GM18507 (cell line): ENCODE measurements at places on chromosomes 1 and 21.

DNA sequence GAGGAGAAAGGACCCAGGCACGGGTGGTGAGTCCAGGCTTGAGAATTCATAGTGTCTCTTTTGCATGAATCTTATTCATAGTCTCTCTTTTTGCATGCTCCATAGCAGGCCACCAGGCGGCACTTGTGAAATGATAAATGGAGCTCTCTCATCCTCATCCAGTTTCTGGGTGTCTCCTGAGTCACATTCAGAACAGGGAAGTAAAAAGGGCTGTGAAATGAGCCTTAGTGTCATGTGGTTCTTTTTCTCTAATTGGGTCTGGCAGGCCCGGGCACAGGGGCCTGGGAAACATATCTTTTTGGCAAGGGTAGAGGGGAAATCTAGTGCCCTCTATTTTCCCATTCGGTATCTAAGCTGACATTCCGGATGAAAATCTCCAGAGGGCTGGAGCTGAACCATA lies 19.1 kb upstream of the NCF2 start:
- no peak for DNase-seq

GRCh38 chr21:36721817-36722216 lies 22.9 kb downstream of the SIM2 start:
- no peak for DNase-seq

- no peak for DNase-seq
These were observed 496.0 kb downstream of the AGBL4 start for GRCh38 chr1:49527606-49528305.

DNA sequence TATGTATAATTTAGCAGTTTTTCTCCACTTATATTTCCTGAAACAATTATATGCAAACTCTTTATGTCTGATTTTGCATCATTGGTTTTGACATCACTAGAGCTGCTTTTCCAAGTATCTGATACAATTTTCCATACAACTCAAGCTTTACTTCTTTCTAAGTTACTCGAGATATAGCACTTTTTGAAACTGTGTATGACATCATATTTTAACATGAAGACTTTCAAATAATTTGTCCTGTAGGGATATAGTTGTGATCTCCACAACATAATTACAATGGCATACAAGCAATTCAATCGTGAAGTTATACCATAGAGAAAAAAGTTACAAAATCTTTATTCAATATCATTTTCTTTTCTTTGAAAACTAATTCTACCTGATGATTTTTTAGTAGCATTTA lies 173.0 kb downstream of the LEPR start:
- DNase-seq, result no peak

GRCh38 chr1:19351873-19352272 lies 39.7 kb downstream of the SLC66A1 start:
- no peak for DNase-seq

DNA sequence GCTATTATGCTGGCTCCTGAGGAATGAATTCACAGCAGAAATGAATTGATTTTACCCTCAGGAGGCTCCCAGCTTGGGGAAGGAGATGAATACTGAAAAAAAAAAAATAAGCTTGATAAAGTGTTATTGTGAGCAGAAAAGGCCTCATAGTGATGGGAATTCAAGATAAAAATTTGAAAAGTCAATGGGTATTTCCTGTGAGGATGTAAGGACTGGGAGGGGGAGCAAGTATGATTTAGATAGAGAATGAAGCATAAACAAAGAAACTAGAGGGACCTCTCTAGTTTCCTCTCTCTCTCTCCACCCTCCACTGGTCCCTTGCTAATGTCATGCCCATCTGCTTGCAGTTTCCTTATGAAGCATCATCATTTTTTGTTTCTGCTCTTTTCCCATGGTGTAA lies 439.0 kb upstream of the PLXNA2 start:
- no peak for DNase-seq

- no peak for DNase-seq
These were observed 128.5 kb upstream of the KCNK1 start for GRCh38 chr1:233485385-233485784.
